CD8-positive, alpha-beta T cell (primary cell): ENCODE measurements at places on chromosomes 11 and 22. TPM values are rescaled to one million over a fixed set of nuclear protein-coding genes. Genes with fewer than 3 reads are reported as not detected.

BCO2 gene
- total RNA-seq = 0.46 TPM

HORMAD2 gene
- total RNA-seq = not detected

SLC29A2 gene
- total RNA-seq = 5.6 TPM

- DNase-seq = no peak
Observed at GRCh38 chr22:37505565-37505964, 13.7 kb downstream of the CARD10 start.

ABCG4 gene
- total RNA-seq = not detected
